T-helper 17 cell (primary cell): ENCODE measurements at places on chromosomes 11 and 22. TPM values are rescaled to one million over a fixed set of nuclear protein-coding genes. Genes with fewer than 3 reads are reported as not detected.

The STIP1 gene
- total RNA-seq, result 69.1 TPM

The GLB1L2 gene
- total RNA-seq, result 0.37 TPM

The C11orf65 gene
- total RNA-seq, result 0.96 TPM

DNA sequence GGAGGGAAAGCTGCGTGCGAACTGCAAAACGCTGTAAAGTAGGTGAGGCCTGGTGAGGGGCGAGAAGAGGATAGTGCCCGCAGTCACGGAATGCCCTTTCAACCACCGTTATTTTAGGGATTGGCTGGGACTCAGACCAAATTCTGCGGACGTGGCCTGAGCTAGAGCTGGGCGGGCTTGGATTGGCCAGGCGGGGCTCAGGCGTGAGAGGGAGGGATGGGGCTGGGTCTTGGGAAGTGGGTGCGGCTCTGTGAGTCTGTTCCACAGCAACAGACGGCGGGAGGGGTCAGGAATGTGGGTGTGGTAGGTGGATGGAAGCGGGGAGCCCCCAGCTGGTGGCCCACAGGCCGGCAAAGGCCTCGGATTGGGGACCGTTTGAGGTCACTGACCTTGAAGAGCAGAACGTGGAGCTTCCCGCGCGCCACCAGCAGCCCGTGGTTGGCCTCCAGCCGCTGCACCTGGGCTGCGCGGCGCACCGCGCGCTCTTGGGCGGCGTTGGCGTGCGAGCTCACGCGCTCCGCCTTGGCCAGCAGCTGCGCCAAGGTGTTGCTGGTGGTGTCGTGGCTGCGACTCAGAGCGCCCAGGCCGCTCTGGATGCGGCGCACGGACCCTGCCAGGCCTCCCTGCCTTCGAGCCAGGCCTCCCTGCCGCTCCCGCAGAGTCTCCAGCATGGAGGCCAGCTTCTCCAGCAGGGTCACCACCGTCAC, 444 bp downstream of the CAVIN3 start:
- peaks cover 13% of the 10 kb centered on the region for H3K4me1 ChIP-seq
- H3K4me3 ChIP-seq, result peak overlapping the region; percentile 81
- no peak overlapping the region for H3K27ac ChIP-seq
- H3K36me3 ChIP-seq, result peaks cover 8% of the 10 kb centered on the region

DNA sequence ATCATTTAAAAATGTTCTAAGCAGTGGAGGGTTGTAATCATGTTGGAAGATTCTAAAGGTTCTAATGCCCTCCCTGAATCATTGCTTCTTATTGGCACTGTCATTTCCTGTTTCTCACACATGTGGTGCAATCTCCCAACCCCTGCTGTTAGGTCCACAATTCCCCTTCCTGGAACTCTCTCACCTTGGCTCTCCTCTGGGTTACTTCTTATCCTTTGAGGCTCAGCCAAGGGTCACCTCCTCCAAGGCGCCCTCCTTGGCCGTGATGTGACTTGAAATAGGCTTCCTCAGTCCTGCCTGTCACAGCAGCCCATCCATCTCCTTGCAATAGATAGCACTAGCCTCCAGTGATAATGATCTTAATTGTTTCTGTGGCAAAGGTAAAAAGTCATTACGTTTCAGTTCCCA, 149.8 kb downstream of the TTC17 start:
- H3K27me3 ChIP-seq, result peaks cover 7% of the 10 kb centered on the region
- H3K27ac ChIP-seq, result no peak overlapping the region
- H3K4me1 ChIP-seq, result peaks cover 12% of the 10 kb centered on the region

- peaks cover 9% of the 10 kb centered on the region for H3K27me3 ChIP-seq
- no peak for DNase-seq
- no peak overlapping the region for H3K4me3 ChIP-seq
- H3K4me1 ChIP-seq, result peaks cover 12% of the 10 kb centered on the region
- H3K27ac ChIP-seq, result no peak overlapping the region
Measured at GRCh38 chr11:86120807-86121206, 51.9 kb upstream of the PICALM start.

DNA sequence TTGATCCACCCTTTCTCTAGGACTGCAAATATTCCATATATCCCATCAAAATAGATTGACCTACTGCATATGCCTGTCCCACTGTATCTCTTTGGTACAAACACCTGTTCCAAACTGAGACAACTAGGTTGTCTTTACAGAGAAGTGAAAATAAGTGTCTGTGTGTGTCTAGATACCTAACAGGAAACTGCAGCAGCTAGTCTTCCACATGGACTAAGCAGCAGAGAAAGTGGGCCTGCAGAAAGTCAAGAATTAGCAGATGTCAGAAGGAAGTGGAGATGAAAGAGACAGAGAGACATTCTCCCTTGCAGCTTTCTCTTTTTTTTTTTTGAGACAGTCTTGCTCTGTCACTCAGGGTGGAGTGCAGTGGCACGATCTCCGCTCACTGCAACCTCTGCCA, 3.9 kb upstream of the RAB39A start:
- H3K27ac ChIP-seq, result no peak overlapping the region
- peaks cover 5% of the 10 kb centered on the region for H3K36me3 ChIP-seq
- peaks cover 6% of the 10 kb centered on the region for H3K4me1 ChIP-seq
- H3K27me3 ChIP-seq, result peaks cover 32% of the 10 kb centered on the region

DNA sequence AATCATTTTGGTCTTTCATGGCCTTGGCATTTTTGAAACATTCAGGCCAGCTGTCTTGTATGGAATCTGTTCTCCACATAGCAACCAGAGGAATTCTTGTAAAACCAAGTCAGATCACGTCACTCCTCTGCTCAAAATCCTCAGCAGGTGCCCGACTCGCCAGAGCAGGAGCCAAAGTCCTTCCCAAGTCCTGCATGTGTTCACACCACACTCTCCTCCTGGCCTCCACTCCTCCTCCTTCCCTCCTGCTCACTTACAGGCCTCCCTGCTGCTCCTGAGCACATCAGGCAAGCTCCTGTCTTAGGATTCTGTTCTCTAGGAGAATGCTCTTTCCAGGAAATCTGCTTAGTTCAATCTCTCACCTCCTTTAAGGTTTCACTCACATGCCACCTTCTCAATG, 6.9 kb upstream of the PSMC3 start:
- H3K4me3 ChIP-seq, result no peak overlapping the region
- no peak for DNase-seq
- H3K27ac ChIP-seq, result no peak overlapping the region
- H3K4me1 ChIP-seq, result no peaks in the 10 kb centered on the region
- no peaks in the 10 kb centered on the region for H3K27me3 ChIP-seq

DNA sequence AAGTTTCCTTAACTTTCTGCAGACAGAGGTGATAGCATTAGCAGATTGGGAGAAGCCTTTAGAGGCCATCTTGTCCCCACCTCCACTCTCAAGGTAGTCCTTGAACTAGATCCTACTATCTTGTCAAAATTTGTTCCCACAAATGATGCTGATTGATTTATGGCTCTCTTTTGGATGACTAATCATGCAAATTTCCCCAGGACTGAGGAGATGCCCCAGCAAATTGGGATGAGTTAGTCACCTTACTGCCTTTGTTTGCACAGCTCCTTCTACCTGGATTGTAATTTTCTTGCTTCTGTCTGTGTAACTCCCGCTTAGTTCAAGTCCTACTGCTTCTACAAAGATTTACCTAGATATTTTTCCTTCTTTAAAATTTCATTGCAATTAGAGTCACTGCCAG, 391.4 kb upstream of the CADM1 start:
- no peak for DNase-seq
- no peaks in the 10 kb centered on the region for H3K36me3 ChIP-seq
- H3K4me1 ChIP-seq, result no peaks in the 10 kb centered on the region
- no peak overlapping the region for H3K4me3 ChIP-seq

DNA sequence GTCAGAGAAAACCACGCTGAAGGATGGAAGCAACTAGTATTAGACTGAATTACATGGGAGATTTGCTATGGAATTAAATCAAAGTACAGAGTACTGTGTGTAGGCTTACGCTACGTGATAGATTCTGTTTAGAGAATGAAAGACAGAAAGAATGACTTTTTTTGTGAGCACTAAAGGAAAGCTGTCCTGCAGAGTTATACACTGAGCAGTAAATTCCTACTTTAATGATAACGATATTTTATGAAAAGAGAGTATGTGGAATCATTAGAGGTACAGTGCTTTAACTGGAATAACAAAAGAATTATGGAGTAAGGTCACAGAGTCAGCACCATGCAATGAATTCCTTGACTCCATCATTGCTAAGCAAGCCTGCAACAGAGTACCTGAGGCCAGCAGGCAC, 295.3 kb upstream of the SYN3 start:
- H3K27me3 ChIP-seq, result no peaks in the 10 kb centered on the region
- no peak overlapping the region for H3K27ac ChIP-seq
- no peaks in the 10 kb centered on the region for H3K36me3 ChIP-seq

DNA sequence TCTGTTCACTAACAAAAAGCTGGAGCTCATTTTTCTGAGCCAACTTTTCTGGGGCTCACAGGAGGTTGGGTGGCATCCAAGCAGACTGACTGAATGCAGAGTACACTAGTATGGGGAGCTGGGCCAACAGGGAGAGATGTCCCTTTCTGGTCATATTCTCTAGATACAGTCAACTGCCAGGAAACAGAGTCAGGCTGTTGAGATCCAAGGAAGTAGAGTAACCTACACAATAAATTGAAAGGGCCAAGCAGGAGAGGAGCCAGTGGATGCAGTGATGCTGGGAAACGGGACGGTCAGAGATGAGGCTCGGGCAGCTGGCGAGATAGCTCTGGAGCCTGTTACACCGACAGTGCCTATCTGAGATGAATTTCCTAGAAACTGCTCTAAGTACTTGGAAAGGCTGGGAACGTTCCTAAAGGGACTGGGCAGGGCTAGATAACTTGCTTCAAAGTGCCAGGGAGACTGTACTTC, 71.1 kb downstream of the LARGE2 start:
- no peaks in the 10 kb centered on the region for H3K36me3 ChIP-seq
- peaks cover 15% of the 10 kb centered on the region for H3K4me1 ChIP-seq
- no peak overlapping the region for H3K27ac ChIP-seq
- H3K27me3 ChIP-seq, result no peaks in the 10 kb centered on the region

GRCh38 chr11:80441821-80442220, 1001.0 kb upstream of the TENM4 start:
- no peaks in the 10 kb centered on the region for H3K27me3 ChIP-seq
- no peaks in the 10 kb centered on the region for H3K36me3 ChIP-seq
- H3K4me3 ChIP-seq, result no peak overlapping the region
- no peaks in the 10 kb centered on the region for H3K4me1 ChIP-seq

DNA sequence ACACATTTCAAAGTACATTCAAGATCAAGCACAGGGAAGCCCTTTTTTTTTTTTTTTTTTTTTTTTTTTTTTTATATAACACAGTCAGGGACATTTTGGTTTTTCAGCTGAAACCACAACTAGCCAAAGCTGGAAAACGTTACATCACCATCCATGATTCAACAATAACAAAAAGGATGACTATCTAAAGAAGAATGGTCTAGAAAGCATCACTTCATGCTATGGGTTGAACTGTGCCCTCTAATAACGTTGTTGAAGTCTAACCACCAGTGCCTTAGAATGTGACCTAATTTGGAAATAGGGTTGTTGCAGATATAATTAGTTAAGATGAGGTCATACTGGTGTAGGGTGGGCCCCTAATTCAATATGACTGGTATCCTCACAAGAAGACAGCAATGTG, 46.6 kb downstream of the MTMR2 start:
- H3K36me3 ChIP-seq, result peaks cover 4% of the 10 kb centered on the region
- no peak overlapping the region for H3K27ac ChIP-seq
- no peak overlapping the region for H3K4me3 ChIP-seq
- H3K27me3 ChIP-seq, result no peaks in the 10 kb centered on the region
- no peak for DNase-seq

GRCh38 chr11:5671831-5672230, 13.0 kb downstream of the TRIM5 start:
- no peak overlapping the region for H3K27ac ChIP-seq
- H3K36me3 ChIP-seq, result peaks cover 16% of the 10 kb centered on the region
- H3K4me3 ChIP-seq, result no peak overlapping the region
- DNase-seq, result no peak
- H3K4me1 ChIP-seq, result peaks cover 14% of the 10 kb centered on the region

DNA sequence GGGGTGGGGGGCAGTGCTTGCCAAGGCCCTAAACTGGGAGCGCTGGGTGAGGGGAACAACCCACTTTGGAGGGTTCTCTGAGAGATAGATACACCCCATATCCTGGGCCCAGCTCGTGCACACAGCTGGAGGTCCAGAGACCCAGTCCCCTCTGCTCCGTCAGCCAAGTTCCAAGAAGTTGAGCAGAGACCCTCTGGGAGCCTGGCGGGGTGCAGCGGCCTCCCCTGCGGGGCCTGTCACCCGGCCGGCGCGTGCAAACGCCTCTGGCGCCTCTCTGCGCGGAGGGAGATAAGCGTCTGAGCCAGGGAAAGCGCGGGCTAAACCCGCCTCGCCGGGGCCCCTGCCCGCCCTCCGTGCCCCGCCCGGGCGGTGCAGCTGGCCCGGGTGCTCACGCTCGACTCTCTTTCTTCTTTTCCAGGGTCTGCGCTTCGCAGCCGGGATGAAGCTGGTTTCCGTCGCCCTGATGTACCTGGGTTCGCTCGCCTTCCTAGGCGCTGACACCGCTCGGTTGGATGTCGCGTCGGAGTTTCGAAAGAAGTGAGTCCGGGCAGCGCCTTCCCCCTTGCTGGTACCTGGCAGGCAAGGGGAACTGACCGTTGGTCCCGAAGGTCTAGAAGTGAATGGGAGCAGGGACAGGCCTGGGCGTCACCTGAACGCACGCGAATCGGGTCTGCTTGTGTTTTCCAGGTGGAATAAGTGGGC, 540 bp downstream of the ADM start:
- peaks cover 43% of the 10 kb centered on the region for H3K4me1 ChIP-seq
- H3K4me3 ChIP-seq, result peak overlapping the region; percentile 98
- H3K27me3 ChIP-seq, result peaks cover 38% of the 10 kb centered on the region
- H3K27ac ChIP-seq, result peak overlapping the region; percentile 78
- DNase-seq, result no peak

GRCh38 chr11:132610216-132610615, 922.1 kb downstream of the OPCML start:
- DNase-seq, result no peak
- H3K36me3 ChIP-seq, result no peaks in the 10 kb centered on the region
- peaks cover 8% of the 10 kb centered on the region for H3K27me3 ChIP-seq
- no peak overlapping the region for H3K4me3 ChIP-seq

GRCh38 chr11:14842002-14842401, 50.0 kb downstream of the CYP2R1 start:
- H3K36me3 ChIP-seq, result peaks cover 7% of the 10 kb centered on the region
- DNase-seq, result no peak
- H3K4me1 ChIP-seq, result no peaks in the 10 kb centered on the region
- no peaks in the 10 kb centered on the region for H3K27me3 ChIP-seq
- no peak overlapping the region for H3K4me3 ChIP-seq

- H3K27ac ChIP-seq, result no peak overlapping the region
- no peaks in the 10 kb centered on the region for H3K27me3 ChIP-seq
- peaks cover 3% of the 10 kb centered on the region for H3K36me3 ChIP-seq
- DNase-seq, result no peak
- no peak overlapping the region for H3K4me3 ChIP-seq
Measured at GRCh38 chr11:65298655-65299179, 15.9 kb upstream of the CDC42EP2 start.

DNA sequence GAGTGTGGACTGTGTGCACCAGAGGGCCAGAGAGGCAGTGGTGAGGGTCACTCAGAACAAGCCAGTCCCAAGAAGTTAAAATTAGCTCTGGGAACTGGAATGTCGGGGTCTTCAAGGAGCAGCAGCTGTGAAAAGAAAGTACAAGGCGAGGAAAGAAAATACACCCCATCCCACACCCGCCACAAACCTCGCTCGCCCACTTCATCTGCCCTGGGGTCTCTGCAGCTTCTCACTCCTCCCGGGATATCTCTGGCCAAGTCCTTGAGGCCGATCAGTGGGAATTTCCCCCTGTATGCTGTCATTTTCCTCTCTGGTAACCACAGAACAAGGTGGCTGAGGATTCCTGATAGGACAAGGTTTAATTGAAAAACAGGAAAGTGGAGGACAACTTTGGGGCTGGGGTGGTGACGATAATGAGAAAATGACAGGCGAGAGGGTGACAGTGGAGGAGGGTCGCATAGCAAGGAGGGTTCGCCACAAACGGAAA, 36.3 kb upstream of the TIMP3 start:
- no peaks in the 10 kb centered on the region for H3K36me3 ChIP-seq
- H3K27me3 ChIP-seq, result peaks cover 39% of the 10 kb centered on the region
- no peak for DNase-seq
- no peak overlapping the region for H3K27ac ChIP-seq
- H3K4me3 ChIP-seq, result no peak overlapping the region
